ENCODE measurements at places on chromosomes 12 and 14.

GRCh38 chr12:1845886-1846285 lies 25.5 kb downstream of the LRTM2 start:
- no peak for DNase-seq

DNA sequence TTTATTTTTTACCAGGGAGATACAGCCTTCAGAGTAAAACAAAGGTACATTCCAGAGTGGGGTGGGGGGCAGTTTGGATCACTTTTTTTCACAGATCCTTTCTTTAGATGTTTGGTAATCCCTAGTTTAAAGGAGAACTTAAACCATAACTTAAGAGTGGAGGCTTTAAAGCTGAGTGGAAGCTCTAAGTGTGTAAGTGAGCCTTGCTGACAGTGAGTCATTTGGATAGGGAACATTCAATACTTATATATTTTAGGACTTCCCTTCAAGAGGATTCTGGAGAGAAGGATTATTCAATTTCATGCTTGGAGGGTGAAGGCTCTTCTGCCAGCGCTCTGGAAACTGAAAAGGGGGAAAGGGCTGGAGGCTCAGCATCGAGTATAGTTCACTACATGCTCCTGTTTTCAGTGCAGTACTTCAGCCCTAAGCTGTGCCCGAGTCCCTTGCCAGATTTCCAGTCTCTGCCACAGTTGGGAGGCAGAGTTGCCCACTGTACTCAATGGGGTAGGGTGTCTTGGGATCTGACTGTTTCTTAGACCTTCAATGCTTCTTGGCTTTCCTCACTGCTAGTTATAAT lies 8.4 kb downstream of the PRKAG1 start:
- no peak for DNase-seq

GRCh38 chr12:92930421-92930820 lies 1.3 kb upstream of the EEA1 start:
- no peak for DNase-seq

- DNase-seq, result no peak
These were observed 15.2 kb downstream of the OR6S1 start for GRCh38 chr14:20626274-20626673.

- no peak for DNase-seq
These were observed 5.8 kb upstream of the TMEM63C start for GRCh38 chr14:77175843-77176242.

- no peak for DNase-seq
These were observed at the start of gene FIGNL2 for GRCh38 chr12:51848326-51848727. FIGNL2 (minus strand) TSS chr12:51848718; CDS start chr12:51822413, 26,305 bp downstream.

DNA sequence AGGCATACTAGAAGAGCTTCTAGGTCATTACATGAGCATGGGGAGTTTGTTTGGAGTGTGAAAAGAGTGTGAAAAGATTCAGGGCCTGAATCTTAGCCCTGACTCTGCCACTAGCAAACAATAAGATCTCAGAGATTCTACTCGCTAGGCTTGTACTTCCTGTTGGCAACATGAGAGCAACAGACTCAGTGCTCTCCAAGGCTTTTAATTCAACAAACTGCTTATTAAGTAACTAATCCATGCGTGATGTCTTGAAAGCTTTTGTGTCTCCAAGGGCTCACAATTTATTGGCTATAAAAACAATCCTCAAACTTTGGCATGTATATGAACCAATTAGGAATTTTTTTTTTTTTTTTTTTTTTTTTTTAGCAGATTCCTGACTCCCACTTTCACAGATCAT lies 105.1 kb downstream of the STXBP6 start:
- no peak for DNase-seq

DNA sequence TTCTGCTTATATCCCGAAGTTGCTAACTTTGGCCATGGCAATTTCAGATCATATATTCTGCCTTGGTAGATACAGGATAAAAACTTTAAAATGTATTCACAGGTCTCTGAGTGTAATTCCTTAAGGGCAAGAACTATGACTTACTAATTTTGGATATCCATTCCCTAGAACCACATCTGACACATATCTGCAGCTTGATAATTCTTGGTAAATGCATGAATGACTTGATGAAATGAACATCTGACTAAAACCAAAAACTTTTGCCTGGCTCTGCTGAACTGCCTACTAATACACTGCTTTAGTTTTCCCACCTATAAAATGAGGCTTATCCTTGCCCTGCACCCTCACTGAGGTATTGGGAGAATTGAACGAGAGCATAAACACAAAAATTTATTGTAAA lies 32.2 kb downstream of the SLC25A21 start:
- no peak for DNase-seq

DNA sequence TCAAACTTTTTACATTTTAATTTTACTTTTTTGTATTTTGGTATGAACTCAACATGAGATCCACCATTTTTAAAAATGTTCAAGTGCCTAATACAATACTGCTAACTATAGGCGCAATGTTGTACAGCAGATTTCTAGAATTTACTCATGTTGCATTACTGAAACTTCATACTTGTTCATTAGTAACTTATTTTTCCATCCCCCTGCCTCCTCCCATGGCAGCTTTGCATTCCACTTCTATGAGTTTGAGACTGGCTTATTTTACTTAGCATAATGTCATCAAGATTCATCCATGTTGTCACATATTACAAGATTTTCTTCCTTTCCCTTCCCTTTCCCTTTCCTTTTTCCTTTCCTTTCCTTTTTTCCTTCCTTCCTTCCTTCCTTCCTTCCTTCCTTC lies 825.9 kb downstream of the SLC16A7 start:
- no peak for DNase-seq

DNA sequence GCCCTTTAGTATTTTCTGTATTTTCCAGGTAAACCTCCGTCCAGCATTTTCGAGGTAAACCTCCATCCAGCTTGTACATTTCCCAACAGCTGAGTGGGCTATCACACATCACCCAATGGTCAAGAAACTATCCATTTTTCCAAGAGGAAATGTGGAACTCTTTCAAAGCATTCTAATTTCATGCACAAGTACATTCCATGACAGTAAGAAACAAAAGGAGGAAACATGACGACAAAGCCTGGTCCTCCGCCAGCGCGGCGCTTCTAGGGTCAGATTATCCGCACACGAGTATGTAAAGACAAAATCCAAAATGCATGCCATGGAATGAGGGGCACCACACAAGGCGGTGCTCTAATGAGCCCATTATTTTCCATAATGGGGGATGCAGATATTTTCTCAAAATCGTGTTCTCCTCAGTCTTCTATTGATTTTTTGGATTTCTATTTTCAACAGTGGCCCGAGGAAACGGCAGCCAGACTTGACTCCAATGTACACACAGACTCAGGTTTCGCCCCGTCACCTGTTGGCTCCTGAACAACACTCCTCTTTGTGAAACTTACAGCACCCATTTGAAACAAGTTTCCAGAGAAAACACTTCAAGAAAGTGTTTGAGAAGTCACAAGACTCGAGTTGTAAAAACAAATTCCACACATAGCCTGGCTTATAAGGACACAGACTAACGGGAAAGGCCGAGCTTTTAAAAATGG lies 107.4 kb downstream of the PRICKLE1 start:
- no peak for DNase-seq

DNA sequence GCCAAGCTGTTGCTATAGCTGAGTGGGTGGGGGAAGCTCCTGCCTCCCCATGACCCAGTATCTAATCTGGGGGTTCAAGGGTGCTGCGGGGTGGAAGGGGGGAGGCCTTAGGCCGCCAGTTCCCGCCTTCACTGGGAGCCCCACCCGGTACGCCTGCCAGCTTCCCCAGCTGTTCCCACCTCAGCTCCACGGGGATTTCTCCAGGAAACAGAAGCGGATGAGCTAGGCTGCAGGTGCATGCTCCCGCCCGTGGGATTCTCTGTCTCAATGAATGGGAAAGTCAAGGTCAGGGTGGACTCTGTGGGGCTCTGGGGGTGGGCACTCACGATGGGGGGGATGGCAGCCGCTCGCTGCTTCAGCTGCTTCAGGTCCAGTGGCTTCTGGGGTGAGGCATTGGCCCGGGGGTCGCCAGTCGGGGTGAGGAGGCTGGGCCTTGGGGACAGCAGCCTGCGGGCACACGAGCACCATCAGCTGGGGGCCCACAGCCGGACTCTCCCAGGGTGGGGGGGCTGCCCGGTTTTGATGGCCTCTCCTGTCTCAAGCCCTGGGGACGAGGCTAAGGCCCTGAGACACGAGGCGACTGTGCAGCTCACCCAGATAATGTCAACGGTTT lies 68.6 kb downstream of the RFLNA start:
- DNase-seq, result no peak

DNA sequence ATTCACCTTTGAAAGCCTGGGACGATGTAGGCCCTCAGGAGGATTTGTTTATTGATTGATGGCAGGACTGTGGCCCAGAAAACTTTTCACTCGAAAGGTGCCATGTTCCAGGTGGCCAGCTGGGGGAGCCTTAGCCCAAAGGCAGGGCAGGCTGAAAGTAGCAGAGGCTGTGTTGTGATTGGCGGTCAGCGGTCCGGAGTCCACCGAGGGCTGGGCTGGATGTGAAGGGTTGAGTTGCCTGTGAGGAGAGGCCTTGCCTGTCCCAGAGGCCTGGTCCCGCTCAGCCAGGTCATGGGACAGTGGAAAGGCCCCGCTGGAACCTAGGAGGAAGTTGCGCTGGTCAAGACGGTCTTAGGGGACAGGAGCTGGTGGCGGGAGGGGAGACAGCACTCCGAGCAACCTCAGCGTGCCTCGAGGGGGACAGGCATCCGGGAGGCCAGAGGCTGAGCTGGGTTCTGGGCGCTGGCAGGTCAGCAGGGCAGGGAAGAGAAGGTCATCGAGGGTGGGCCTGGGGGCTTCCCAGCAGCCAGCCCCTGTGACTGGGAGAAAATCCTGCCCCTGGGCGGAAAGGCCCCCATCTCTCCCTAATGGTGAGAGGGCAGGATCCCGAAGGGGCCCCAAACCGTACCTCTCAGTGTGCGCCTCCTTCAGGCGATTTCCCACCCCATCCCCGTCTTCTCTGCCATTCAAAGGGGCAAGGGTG lies 26.3 kb downstream of the CMA1 start:
- DNase-seq, result peak; percentile 55

DNA sequence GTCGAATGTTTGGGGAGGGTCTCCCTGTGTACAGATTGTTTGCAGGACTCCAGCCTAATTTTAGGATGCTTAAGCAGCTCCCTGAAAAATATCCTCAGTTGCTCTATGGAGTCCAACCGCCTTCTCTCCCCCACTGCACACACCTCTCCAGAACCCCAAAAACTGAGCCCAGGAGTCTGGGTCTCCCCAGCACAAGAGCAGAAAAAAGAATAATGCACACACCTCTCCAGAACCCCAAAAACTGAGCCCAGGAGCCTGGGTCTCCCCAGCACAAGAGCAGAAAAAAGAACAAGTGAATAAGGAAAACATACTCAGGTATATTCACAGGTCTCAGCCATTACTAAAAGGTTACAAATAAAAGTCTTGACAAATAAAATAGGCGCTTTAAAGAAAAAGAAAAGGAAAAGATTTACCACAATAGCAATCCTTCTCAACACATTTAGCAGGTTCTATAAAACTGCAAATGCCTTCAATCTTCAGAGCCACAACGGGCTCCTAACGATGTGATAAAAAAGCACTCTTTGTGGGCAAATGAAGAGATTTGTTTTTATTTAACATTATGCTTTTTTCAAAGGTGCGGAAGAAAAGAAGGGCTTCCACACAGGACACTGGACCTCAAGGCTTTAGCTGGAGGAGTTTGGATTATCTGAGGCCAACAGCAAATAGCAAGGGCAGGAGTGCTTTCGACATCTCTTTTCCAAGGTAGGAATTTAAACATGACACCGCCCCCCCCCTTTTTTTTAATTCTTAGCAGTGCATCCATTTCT lies 8.2 kb downstream of the BCL11B start:
- no peak for DNase-seq

DNA sequence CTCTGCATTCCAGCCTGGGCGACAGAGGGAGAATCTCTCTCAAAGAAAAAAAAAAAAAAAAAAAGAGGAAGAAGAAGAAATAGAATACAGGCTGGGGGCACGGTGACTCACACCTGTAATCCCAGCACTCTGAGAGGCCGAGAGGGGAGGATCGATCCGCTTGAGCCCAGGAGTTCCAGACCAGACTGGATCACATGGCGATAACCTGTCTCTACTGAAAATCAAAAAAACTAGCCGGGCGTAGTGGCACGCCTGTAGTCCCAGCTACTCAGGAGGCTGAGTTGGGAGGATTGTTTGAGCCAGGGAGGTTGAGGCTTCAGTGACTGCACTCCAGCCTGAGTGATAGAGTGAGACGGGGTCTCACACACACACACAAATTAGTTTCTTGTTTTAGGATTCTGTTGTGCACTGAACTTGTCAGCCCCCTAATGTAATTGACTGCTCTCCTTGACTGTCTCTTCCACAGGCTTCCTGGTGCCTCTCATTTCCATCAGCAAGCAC lies 963 bp upstream of the TINF2 start:
- DNase-seq, result no peak

DNA sequence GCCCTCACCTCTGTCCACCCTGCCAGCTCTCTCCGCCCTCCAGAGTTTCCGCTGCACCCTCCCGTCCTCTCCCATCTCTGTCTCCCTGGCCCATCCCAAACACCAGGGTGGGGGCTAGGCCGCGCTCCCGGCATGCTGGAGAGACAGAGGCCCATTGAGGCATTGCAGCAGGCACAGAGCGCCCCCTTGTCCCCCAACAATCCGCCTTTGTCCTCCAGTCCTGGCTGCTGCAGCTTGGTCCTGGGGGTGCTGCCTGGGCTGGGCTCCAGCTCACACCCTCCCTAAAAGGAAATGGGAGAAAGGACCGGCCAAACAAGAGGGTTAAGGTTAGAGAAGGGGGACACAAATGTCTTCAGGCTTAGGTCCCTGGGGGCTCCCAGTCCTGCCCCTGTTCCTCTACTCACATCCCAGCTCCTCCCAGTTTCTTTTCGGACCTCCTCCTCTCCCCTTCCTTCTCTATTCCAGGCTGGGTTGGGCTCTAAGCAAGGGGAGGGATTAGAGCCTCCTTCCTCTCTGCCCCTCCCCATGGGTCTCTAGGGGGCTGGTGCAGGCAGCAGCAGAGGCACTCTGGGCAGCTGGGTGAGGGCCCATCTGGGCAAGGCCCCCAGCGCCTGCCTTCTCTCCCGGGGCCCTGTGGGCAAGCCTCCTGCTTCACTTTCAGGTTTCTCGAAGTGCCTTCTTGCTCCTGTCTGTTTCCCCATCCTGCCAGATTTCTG lies at the start of gene CMTM5:
Gene CMTM5, plus strand, starts transcription at position 565 of the 716 bp plus-strand sequence. CDS start 206 bp downstream, outside the sequence.
- no peak for DNase-seq

DNA sequence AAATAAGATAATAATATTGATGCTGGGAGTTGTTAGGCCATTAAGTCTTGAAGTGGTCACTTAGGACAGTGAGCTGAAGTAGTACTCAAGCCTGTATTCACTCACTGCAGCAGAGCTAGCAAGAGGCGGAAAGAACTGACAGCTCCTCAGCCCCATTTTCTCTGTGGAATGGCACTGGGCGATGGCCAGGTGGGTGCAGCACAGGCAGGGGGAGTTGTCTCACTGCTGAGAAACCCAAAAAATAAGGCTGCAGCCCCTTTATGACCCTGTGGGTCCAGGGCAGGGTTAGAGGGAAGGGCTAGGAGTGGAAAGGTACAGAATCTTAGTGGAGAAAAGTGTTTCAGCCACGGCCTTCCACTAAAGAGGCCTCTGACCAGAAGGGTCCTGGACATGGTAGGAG lies 35.5 kb downstream of the PDZRN4 start:
- no peak for DNase-seq

GRCh38 chr14:77058785-77059184 lies 30.3 kb upstream of the IRF2BPL start:
- no peak for DNase-seq

Data from stimulated activated CD4-positive, alpha-beta T cell treated with anti-CD3 and anti-CD28 coated beads, Interleukin-2, amount 100 ng/mL, for 48 hours (primary cell).